Amniotic epithelial cell (primary cell): ENCODE measurements at places on chromosomes 3 and 15.

DNA sequence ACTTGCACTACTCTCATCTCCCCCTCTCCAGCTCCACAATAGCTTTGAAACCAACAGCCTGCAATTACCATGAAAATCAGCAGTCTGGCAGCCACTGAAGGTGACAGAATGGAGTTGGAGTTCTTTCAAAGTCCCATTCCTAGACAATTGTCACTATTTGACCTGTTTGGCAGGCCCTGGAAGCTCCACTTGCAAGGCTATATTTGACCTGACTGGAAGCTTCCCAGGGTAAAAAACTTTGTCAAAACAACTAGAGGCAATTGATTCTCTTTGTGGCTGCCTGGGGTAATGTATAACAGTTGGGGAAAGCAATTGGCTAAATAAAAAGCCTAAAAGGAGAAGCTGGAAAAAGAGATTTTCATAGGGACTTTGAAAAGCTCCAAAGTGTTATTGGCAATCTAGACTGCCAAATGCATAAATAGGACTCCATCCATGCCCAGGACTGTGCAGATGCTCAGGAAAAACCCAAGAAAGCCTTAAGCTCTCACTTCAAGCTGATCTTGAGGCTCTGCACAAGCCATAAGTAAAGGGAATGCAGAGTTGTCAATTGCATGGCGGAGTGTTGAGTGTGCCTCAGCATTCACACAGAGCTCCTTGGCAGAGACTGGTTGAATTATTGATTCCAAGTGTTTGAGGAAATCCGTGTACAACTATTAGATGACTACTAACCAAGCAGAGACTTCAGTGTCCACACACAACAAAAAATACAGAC, 18.3 kb downstream of the GREM1 start:
- DNase-seq: no peak

- DNase-seq: no peak
Measured at GRCh38 chr3:73484656-73485248, 140.0 kb downstream of the PDZRN3 start.

- DNase-seq: no peak
Measured at GRCh38 chr15:57923306-57923705, 142.2 kb downstream of the ALDH1A2 start.

- DNase-seq: peak; percentile 88
Measured at GRCh38 chr15:85706779-85707518, 87.8 kb downstream of the KLHL25 start.
